ENCODE measurements at places on chromosomes 1 and 21. TPM values are rescaled to one million over a fixed set of nuclear protein-coding genes. Genes with fewer than 3 reads are reported as not detected.
A peak's percentile ranks its signal among the peaks of the same experiment; 100 is the strongest.

- no peaks in the 10 kb centered on the region for H3K27me3 ChIP-seq
- peaks cover 2% of the 10 kb centered on the region for H3K4me1 ChIP-seq
- no peak overlapping the region for H3K27ac ChIP-seq
- DNase-seq: peak; percentile 86
Observed at GRCh38 chr1:155379631-155380090, 59.0 kb downstream of the RUSC1 start.

DNA sequence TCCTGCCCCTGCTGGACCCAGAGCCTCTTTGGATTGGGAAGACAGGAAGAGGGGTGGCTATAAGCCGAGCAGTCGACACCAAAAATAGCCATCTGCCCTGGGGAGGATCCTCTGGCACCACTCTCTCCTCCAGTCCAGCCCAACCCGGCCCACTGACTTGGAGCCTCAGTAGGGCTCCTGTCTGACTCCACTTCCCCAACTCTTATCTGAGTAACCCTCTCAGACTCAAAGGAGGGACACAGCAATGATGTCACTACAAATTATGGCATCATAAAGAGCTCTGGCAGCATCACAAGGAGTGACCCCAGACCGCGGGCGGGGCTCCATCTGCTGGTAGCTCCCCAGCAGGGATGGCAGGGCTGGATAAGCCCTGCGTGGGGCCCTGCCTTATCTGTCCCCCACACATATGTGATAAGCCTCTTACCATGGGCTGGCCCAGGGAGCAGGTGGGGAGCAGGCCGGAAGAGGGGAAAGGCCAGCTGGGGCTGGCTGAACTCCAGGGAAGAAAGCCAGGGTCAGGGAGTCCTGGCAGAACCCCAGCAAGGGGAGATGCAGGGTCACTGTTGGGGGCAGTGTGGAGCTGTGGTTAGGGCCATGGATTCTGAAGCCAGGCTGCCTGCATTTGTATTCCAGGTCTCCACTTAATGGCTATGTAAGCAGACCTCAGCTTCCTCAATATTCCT is 4.6 kb upstream of the SLC6A9 start:
- no peaks in the 10 kb centered on the region for H3K36me3 ChIP-seq
- no peak overlapping the region for H3K4me3 ChIP-seq
- no peaks in the 10 kb centered on the region for H3K4me1 ChIP-seq
- no peak for DNase-seq
- H3K27ac ChIP-seq: no peak overlapping the region
- peaks cover under 1% of the 10 kb centered on the region for H3K27me3 ChIP-seq

DNA sequence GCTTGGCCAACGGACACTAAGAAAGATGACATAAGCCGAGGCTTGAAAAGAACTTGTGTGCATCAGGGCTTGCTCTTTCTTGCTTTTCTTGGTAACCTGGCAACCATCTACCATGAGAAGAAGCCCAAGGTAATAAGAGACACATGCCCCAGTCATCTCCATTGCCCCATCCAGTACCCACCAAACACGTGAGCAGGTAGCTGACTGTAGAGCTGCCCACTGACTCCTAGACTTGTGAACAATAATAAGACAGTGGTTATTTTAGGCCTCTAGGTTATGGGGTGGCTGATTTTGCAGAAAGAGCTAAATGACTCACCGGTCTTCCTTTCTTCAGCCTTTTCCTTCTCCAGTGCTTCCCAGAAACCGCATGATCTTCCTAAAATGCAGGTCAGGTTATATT is 105.0 kb upstream of the JUN start:
- H3K4me3 ChIP-seq: no peak overlapping the region
- H3K27ac ChIP-seq: peak overlapping the region; percentile 39
- no peaks in the 10 kb centered on the region for H3K36me3 ChIP-seq

DNA sequence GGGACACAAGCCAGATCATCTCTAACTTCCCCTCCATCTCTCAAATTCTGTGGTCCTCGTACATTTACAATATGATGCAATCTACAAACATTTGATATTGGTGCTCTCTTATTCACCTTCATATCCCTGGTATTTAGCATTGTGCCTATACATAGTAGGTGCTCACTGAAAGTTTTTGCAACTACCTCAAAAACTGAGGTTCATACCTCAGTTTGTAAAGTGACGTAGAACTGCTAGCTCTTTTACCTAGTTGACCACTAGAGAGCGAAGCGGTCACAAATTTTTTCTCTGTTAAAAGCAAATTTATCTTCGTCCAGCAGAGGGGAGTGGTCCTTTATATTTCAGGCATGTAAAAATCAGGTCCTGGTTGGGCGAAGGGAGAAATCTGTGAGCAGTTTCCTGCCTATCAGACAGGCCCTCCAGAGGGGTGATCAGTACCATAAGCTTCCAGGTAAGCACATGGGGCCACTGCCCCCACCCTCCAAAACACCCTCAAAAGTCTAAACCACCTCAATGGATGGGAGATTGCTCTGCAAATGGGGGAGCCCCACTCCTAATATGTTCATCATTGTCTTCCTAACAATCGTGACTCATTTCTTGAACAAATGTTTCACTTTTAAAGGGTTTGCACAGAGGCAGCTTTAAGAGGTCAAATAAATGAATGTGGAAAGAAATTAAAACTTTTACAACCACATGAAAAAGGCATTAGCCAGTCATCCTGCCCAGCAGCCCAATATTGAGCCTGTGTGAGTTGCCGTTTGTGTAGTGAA is 10.6 kb upstream of the HLCS start:
- H3K27me3 ChIP-seq: no peaks in the 10 kb centered on the region
- no peak overlapping the region for H3K4me3 ChIP-seq
- DNase-seq: peak; percentile 88
- no peaks in the 10 kb centered on the region for H3K36me3 ChIP-seq
- peaks cover 14% of the 10 kb centered on the region for H3K4me1 ChIP-seq

- DNase-seq: peak; percentile 32
- peak overlapping the region; percentile 60 for H3K4me3 ChIP-seq
- H3K4me1 ChIP-seq: peaks cover 67% of the 10 kb centered on the region
- peak overlapping the region; percentile 100 for H3K27ac ChIP-seq
- peaks cover 4% of the 10 kb centered on the region for H3K36me3 ChIP-seq
Observed at GRCh38 chr1:44810101-44810761, 1.9 kb downstream of the BTBD19 start.

DNA sequence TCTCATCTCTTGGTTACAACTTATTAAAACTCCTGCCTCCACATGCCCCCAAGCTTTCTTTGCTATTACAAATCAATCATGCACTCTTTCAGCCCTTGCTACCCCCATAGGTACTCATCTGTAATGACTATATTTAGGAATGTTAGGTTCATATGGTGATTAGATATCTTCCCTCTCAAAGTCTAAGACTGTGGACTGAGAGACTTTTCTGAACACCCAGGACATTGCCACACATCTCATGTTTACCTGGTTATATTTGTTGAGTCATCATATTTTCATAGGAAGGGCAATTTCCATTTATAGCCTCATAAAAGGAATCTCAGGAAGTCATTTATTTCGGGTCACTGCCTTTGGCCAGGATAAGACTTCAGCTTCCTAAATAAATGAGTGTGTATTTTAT is 81.5 kb upstream of the LPGAT1 start:
- no peaks in the 10 kb centered on the region for H3K36me3 ChIP-seq
- DNase-seq: no peak
- no peaks in the 10 kb centered on the region for H3K4me1 ChIP-seq
- peaks cover 2% of the 10 kb centered on the region for H3K27me3 ChIP-seq

- H3K27me3 ChIP-seq: no peaks in the 10 kb centered on the region
- no peak for DNase-seq
- no peaks in the 10 kb centered on the region for H3K36me3 ChIP-seq
- H3K27ac ChIP-seq: no peak overlapping the region
- H3K4me3 ChIP-seq: no peak overlapping the region
- H3K4me1 ChIP-seq: no peaks in the 10 kb centered on the region
Observed at GRCh38 chr1:226026833-226027232, 27.7 kb upstream of the SDE2 start.

GRCh38 chr1:171206978-171207355 is 21.9 kb downstream of the FMO2 start:
- H3K36me3 ChIP-seq: no peaks in the 10 kb centered on the region
- no peaks in the 10 kb centered on the region for H3K4me1 ChIP-seq
- no peak overlapping the region for H3K27ac ChIP-seq

GRCh38 chr1:41935226-41935625 is 16.5 kb upstream of the HIVEP3 start:
- no peaks in the 10 kb centered on the region for H3K27me3 ChIP-seq
- peak; percentile 9 for DNase-seq
- no peak overlapping the region for H3K4me3 ChIP-seq

DNA sequence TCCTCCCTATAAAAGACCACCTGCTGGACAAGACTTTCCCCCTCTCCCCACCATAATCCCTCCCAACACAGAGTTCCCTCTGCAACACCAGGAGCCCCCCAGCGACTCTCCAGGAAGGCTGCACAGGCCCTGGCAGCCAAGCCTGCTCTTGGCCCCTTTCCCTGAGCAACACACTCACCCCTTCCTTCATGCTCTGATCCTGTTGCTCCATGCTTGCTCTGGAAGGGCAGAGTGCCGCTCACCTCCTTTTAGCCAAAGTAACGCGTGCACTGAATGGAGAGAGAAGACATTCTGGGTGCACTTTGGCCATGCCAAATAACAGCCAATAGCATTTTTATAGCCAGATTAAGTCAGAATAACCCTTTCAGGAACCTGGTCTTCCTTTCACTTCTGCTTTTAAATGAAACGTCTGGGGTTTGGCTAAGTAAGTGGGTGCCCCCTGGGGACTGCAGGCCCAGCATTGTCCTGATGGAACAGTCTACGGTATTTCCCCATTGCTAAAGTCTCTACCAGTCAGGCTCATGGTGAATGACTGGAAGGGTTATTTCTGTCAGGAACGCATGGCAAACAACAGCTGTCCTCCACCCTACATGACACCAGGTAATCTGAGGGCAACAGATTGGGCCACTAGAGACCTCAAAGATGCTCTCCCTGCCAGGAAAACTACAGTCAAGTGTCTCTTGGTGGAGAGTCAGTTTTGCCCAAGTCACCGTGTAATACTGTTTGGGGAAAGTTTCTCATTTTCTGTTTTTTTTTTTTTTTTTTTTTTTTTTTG is at the start of gene SLC2A5:
Gene SLC2A5 (minus strand): TSS at position 310 of the 775 bp plus-strand sequence. CDS start 99 bp downstream, at position 211.
- no peak within 1 kb of the TSS for H3K27ac ChIP-seq
- no peaks in the 10 kb centered on the region for H3K27me3 ChIP-seq
- DNase-seq: no peak

GRCh38 chr1:115170377-115170776 is 81.1 kb upstream of the TSPAN2 start:
- no peaks in the 10 kb centered on the region for H3K36me3 ChIP-seq
- H3K4me3 ChIP-seq: no peak overlapping the region
- H3K27ac ChIP-seq: no peak overlapping the region
- H3K4me1 ChIP-seq: peaks cover 39% of the 10 kb centered on the region
- no peak for DNase-seq
- H3K27me3 ChIP-seq: no peaks in the 10 kb centered on the region

DNA sequence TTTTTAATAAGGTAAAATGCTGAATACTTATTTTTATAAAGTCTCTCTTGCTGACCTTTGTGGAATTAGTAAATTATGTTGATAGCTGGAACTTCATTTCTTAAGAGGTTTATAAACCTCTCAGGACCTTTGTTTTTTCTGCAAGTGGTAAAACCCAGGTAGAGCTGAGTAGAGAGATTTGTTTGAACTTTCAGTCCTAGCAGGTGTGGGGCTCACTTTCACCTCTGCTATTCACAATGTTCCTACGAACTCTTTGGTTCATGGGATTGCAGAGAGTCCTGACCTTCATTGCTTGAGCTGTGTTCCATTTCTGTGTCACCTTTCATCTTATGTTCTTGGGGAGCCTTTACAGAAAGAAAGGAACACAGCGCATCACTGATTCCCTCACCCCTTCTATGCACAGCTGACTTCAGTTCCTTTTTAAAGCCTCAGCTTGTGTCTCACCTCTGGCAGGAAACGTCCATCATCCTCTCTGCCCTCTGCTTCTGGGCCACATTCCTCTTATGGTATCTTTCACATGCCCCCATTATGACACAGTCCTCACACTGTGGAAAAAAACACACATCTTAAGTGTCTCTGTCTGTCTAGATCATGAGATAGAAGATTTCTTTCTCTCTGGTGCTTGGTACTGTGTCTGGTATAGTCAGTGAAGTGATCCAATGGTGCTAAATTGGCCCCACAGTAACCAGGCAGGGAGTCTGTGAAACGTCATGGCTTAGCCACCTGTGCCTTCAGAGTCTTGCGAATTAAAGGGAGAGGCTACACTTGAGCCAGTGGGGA is 262.5 kb upstream of the B3GALT2 start:
- DNase-seq: no peak
- H3K36me3 ChIP-seq: no peaks in the 10 kb centered on the region
- H3K27ac ChIP-seq: no peak overlapping the region
- no peaks in the 10 kb centered on the region for H3K4me1 ChIP-seq
- H3K4me3 ChIP-seq: no peak overlapping the region
- H3K27me3 ChIP-seq: no peaks in the 10 kb centered on the region

- H3K27me3 ChIP-seq: peaks cover 24% of the 10 kb centered on the region
- no peak for DNase-seq
- H3K4me3 ChIP-seq: no peak overlapping the region
- no peak overlapping the region for H3K27ac ChIP-seq
Observed at GRCh38 chr1:184023171-184023570, 14.4 kb downstream of the COLGALT2 start.

- no peaks in the 10 kb centered on the region for H3K36me3 ChIP-seq
- no peak overlapping the region for H3K4me3 ChIP-seq
- no peaks in the 10 kb centered on the region for H3K27me3 ChIP-seq
- no peaks in the 10 kb centered on the region for H3K4me1 ChIP-seq
- DNase-seq: no peak
Observed at GRCh38 chr21:20783611-20784010, 214.6 kb upstream of the NCAM2 start.

The RSRP1 gene
- 99.4 TPM for total RNA-seq

The DMRTA2 gene
- total RNA-seq: not detected

The SRM gene
- total RNA-seq: 167 TPM

The LYPLA2 gene
- total RNA-seq: 110 TPM

The TNFRSF8 gene
- not detected for total RNA-seq

The SPRR2A gene
- not detected for total RNA-seq

Measured in endothelial cell of umbilical vein (primary cell).